ENCODE measurements at places on chromosomes 1 and 21. TPM values are rescaled to one million over a fixed set of nuclear protein-coding genes. Genes with fewer than 3 reads are reported as not detected.

GRCh38 chr21:39078322-39079065 is 104.8 kb downstream of the PSMG1 start:
- no peak for DNase-seq

DNA sequence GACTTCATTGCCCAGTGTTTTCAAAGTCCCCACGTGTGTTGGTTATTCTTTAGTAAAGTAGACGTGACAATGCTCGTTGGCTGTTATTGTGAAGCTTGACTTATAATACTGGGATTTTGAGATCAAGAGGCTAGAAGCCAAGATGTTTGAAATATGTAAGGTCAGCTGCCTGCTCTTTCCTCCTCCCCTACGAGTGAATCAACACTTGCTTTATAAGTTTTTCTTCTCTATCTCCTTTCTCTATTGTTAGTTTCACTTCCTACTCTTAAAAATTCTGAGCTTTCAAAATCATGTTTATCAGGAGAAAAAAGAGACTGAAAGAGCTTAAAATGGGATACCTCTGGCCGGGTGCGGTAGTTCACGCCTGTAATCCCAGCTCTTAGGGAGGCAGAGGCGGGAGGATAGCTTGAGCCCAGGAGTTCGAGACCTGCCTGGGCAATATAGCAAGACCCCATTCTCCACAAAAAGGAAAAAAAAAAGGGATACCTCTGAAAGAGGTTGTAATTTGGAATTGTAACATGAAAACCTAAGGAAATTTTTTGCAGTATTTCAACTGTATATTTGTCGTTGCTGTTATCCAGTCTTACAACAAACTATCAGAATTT is 72.0 kb downstream of the EPB41 start:
- DNase-seq = no peak

GRCh38 chr1:193060938-193061337 is 1.5 kb downstream of the RO60 start:
- peak; percentile 11 for DNase-seq

DNA sequence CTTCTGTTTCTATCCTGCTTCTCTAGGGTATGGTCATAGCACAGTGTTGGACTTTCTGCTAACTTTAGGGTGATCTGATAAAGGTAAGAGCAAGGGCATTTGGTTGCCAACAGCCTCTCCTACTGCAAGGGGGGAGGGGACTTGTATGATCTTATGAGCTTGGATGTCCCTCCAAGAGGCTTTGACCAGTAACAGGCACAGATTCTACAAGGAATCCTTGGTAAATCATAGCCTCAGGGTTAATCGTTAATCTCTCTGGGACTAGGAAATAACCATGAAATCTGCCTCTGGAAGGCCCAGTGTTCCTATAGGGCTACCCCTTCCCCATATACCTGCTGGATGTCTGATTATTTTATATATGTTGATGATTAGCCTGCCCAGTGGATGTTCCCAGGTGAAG is 134.8 kb upstream of the TNFSF4 start:
- DNase-seq = no peak

- DNase-seq = no peak
These were observed 40.2 kb downstream of the RNF11 start for GRCh38 chr1:51276286-51276685.

GRCh38 chr1:34850382-34850781 is 9.2 kb downstream of the SMIM12 start:
- no peak for DNase-seq

- no peak for DNase-seq
These were observed 97.7 kb downstream of the RYR2 start for GRCh38 chr1:237139732-237140131.

- no peak for DNase-seq
These were observed 4.4 kb downstream of the HPCA start for GRCh38 chr1:32890516-32891240.

DNA sequence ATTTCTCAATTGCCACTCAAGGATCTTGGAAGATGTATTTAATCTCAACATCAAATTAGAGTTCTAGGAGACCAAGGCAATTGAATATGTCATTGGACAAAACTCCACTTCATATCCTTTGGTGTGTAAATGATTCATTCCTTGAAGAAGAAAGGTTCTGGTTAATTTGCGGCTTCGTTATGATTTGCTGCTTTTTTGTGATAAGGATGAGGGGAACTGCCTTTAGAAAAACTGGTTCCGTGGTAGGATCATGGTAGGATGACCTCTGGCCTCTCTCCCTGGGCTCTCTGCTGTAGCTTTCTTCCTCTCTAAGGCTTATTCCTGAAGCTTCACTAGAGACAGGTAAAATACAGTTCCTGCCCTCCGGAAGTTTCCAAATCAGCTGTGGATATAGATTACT is 51.5 kb upstream of the ERRFI1 start:
- DNase-seq = no peak

DNA sequence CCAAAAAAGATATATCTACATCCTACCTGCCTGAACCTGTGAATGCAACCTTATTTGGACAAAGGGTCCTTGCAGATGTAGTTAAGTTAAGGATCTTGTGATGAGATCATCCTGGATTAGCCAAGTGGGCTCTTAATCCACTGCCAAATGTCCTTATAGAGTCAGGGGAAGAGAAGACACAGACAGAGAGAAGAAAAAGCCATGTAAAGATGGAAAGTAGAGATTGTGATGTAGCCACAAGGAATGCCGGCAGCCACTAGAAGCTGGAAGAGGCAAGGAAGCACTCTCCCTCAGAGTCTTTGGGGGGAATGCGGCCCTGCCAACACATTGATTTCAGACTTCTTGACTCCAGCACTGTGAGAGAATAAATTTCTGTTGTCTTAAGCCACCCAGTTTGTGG is 16.2 kb downstream of the HSD11B1 start:
- DNase-seq = no peak

DNA sequence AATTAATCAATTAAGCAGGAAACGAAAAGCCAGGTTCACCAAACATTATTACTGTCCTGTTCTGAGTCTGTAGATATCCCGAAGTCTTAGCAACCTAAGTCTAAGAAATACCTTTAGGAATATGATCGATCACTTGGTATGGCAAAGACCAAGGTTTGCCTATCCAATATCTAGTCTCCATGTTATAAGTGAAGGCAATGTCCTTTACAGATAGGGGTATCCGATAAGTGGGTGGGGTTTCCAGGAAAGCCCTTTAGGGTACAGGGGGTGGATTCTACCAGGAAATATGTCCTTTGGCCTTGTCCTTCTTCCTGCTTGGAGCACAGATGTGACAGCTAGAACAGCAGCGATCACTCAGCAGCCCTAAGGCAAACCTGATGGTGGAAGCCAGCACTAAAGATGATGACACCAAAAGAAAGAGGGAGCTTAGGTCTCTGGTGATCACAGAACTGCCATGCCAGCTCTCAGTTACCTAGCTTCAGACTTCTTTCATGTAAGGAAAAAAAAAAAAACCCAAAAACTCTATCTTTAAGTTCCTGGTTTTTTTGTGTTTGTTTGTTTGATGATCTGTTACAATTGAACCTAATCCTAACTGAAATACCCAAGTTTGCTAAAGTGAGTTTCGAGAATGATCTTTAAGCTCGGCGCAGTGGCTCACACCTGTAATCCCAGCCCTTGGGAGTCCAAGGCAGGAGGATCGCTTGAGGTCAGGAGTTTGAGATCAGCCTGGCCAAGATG is 40.8 kb downstream of the DSTYK start:
- no peak for DNase-seq

DNA sequence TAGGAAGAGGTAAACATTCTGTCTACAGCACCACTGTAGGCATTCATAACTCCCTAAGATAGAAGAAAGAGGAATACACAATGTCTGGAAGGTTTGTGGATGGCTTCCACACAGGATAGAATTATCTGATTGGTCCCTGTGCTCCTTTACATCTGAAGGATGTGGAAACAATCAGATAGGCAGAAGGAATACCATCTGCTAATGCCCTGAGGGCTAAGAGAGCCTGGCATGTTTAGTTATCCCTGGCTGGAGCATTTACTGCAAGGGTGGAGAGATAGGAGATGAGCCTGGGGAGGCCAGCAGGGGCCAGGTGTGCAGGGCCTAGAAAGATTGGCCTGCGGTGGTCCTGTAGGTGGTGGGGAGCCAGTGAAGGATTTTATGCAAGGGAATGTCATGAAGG is 8.6 kb upstream of the ACBD3 start:
- no peak for DNase-seq

DNA sequence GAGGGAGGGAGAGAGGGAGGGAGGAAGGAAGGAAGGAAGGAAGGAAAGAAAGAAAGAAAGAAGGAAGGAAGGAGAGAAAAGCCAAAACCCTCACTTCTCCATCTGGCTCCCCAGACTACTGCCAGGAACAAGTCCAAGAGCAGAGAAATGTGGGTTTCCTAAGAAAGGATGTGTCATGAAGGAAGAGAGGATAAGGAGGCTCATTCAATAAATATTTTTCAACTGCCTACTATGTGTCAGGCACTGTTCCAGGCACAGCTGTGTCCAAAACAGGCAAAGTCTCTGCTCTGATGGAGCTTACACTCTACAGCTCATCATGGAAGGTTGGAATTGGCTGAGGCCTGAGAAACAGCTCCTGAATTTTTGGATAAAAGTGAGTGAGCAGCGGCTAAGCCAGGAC is 42.6 kb upstream of the ATP2B4 start:
- DNase-seq = peak; percentile 26

- no peak for DNase-seq
These were observed 83.0 kb upstream of the ZC3H12A start for GRCh38 chr1:37391211-37392011.

DNA sequence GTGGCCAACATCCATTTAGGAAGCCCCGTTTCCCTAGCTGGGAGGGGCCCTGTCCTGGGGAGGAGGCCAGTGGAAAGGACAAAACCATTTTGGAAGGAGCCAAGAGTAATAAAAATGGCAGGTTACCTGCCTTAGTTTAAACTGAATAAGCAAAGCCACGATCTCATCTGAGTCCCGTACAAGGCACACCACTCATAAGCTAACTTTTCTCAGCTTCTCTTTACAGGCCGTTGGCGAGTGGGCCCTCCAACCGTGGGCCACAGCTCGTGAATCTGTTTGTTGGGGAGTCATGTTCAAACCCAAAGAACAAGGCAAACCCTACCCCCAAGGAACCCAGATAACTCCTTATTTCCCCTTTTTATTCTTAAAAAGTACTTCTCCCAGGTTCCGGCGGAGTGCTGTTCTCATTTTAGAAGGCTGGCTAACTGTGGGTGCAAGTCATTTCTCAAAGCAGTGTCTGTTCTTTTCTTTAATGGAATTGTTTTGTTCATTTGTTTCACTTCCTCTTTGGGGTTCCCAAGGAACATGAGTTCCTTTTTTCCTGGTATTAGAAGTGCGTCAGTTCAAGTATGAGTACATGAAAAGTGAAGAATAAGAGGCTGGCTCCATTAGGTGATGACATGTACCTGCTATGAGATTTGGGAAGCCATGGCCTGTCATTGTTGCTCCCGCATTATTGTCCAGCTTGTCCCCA is 89.0 kb downstream of the PSMG1 start:
- DNase-seq = peak; percentile 75

DNA sequence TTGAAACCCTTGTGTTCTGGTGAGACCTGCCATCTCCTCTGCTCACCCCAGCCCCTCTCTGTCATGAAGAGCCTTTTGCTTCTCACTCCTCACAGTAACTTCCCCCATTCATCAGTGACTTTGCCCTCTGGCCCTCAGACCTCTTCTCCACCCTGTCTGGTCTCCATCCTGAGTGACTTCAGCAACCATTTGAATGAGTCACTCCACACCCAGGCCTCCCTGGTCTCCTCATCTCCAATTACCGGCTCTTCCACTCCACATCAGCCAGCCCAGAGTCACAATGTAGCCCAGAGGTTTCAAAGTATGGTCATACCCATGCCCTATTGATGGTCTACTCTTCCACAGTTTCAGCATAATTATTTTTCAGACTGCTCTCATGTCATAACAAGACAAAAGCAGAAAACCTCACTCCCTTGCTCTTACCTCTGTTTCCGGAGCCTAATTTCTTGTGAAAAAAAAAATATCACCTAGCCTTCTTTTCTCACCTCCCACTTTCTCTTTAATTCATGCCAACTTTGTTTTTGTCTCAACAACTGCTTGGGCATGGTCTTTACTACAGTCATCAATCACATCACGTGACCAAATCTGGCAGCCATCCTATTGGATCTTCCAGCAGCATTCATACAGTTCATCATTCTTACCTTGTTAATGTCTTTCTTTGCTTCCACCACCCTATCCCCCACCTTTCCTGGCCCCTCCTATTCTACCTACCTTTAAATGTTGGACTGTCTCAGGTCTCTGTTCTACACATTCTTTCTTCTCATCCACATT is 35.6 kb upstream of the NEK7 start:
- no peak for DNase-seq

GRCh38 chr1:203131548-203132200 is 4.1 kb downstream of the ADORA1 start:
- DNase-seq = no peak

- DNase-seq = peak; percentile 89
These were observed 75.4 kb downstream of the MRPL37 start for GRCh38 chr1:54275349-54275748.

GRCh38 chr1:93827128-93827527 is 51.9 kb downstream of the DNTTIP2 start:
- no peak for DNase-seq

DNA sequence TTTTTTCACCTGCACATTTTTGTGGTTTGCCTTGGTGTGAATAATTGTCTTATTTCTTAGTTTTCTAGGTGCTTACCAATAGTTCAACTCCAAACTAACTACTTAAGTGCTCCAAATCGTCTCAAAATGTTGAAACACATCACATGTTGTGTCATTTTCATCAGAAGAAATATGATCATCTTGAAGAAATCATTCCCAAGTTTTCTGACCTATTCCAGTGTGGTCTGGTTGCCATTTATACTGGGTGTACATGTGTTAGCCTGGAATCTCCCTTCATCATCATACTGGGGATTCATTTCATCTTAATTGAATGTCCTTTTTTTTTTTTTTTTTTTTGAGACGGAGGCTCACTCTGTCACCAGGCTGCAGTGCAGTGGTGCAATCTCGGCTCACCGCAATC is 67.0 kb downstream of the EIF2B3 start:
- no peak for DNase-seq

DNA sequence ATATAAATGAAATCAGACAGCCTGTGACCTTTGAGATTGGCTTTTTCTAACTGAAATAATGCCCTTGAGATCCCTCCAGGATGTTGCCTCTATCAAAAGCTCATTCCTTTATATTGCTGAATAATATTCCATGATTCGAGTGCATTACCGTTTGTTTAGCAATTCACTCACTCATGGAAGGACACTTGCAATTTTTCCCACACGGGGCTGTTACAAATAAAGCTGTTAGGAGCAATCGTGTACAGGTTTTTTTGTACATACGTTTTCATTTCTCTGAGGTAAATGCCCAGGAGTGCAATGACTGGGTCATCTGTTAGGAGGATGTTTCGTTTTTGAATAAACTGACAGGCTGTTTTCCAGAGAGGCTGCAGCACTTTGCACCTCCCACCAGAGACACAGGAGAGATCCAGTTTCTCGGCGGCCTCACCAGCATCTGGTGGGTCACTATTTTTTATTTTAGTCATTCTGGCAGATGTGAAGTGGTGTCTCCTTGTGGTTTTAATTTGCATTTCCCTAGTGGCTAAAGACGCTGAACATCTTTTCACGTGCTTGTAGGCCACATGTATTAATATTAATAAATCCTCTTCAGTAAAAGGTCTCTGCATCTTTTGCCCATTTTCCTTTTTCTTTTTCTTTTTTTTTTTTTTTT is 11.0 kb downstream of the PRDM15 start:
- DNase-seq = peak; percentile 88

- peak; percentile 27 for DNase-seq
These were observed 284.5 kb downstream of the DSCAM start for GRCh38 chr21:40562242-40563002.

The BEST4 gene
- 0.31 TPM for polyA plus RNA-seq

The GSTM5 gene
- 13.9 TPM for polyA plus RNA-seq

The PAQR6 gene
- polyA plus RNA-seq = 4.3 TPM

The OR2AK2 gene
- not detected for polyA plus RNA-seq

The GJA5 gene
- 22.7 TPM for polyA plus RNA-seq

The DHX9 gene
- polyA plus RNA-seq = 139 TPM

The TTC22 gene
- polyA plus RNA-seq = not detected

The IFNGR2 gene
- polyA plus RNA-seq = 47.1 TPM

The SLC6A17 gene
- 0.25 TPM for polyA plus RNA-seq

The APCS gene
- not detected for polyA plus RNA-seq

Data from muscle of leg (tissue), 16 donors.